ENCODE measurements at places on chromosomes 1 and 21. TPM values are rescaled to one million over a fixed set of nuclear protein-coding genes. Genes with fewer than 3 reads are reported as not detected.
A peak's percentile ranks its signal among the peaks of the same experiment; 100 is the strongest.

PCBP3 gene
- 1.4 TPM for total RNA-seq

- DNase-seq: no peak
- peaks cover 21% of the 10 kb centered on the region for H3K4me1 ChIP-seq
- peaks cover 34% of the 10 kb centered on the region for H3K27me3 ChIP-seq
- peak within 1 kb of the TSS; percentile 3 for H3K27ac ChIP-seq
Observed at GRCh38 chr1:32870615-32871363, at the start of gene FNDC5. Gene FNDC5, minus strand, starts transcription at chr1:32870912.

VSIG8 gene
- not detected for total RNA-seq

LCE2C gene
- total RNA-seq: not detected

- no peaks in the 10 kb centered on the region for H3K36me3 ChIP-seq
- peaks cover 3% of the 10 kb centered on the region for H3K27me3 ChIP-seq
- H3K4me1 ChIP-seq: no peaks in the 10 kb centered on the region
- H3K4me3 ChIP-seq: no peak overlapping the region
- no peak overlapping the region for H3K27ac ChIP-seq
Observed at GRCh38 chr1:15031251-15031933, 122.2 kb upstream of the TMEM51 start.

DNA sequence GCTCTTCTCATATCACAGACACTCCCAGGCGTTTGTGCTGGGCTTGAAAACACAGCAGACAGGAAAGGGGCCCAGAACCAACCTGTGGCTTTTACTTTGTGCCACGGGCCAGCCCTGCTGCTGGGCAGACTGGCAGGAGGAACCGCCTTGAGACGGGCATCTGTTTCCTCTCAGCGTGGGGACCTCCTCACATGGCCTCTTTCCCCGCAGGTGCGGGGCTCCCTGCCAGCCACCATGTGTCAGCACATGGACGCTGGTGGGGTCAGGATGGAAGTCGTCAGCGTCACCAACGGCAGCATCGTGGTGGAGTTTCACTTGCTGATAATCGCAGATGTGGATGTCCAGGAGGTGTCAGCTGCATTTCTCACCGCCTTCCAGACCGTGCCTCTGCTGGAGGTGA lies 47.8 kb downstream of the UMODL1 start:
- no peak for DNase-seq
- H3K36me3 ChIP-seq: no peaks in the 10 kb centered on the region
- no peak overlapping the region for H3K27ac ChIP-seq
- H3K27me3 ChIP-seq: peaks cover 71% of the 10 kb centered on the region
- H3K4me1 ChIP-seq: peaks cover 21% of the 10 kb centered on the region
- no peak overlapping the region for H3K4me3 ChIP-seq

- no peaks in the 10 kb centered on the region for H3K4me1 ChIP-seq
- H3K4me3 ChIP-seq: no peak overlapping the region
- H3K27me3 ChIP-seq: no peaks in the 10 kb centered on the region
- no peak for DNase-seq
- H3K27ac ChIP-seq: no peak overlapping the region
Observed at GRCh38 chr1:228245111-228245510, 37.3 kb downstream of the OBSCN start.

- peaks cover 20% of the 10 kb centered on the region for H3K36me3 ChIP-seq
- H3K27ac ChIP-seq: peak overlapping the region; percentile 95
- H3K4me1 ChIP-seq: peaks cover 20% of the 10 kb centered on the region
- H3K27me3 ChIP-seq: no peaks in the 10 kb centered on the region
- no peak for DNase-seq
Observed at GRCh38 chr1:26890467-26890796, 349 bp upstream of the GPN2 start.

MMEL1 gene
- not detected for total RNA-seq

DNA sequence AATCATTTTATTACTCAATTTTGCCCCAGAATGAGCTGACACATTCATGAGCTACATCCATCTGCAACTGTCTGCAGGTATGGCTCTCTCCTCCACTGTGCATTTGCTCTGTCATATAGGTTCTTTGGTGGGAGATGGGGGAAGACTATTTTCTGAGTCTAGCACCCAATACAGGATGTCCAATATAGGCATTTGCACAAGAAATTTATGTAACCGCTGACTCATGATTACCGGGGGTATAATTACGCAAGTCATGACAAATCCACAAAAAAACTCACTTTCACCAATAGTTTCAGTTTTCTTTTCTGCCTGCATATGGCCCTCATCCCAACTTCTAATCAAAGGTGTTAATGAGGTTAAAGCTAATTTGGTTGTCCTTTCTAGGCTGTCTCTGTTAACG lies 17.5 kb upstream of the VSIG8 start:
- H3K27me3 ChIP-seq: peaks cover 16% of the 10 kb centered on the region
- H3K36me3 ChIP-seq: no peaks in the 10 kb centered on the region
- DNase-seq: no peak
- no peaks in the 10 kb centered on the region for H3K4me1 ChIP-seq
- no peak overlapping the region for H3K27ac ChIP-seq

GRCh38 chr1:212678456-212679410 lies 20.9 kb downstream of the BATF3 start:
- H3K27me3 ChIP-seq: peaks cover 15% of the 10 kb centered on the region
- no peak for DNase-seq
- peak overlapping the region; percentile 18 for H3K27ac ChIP-seq
- peaks cover 1% of the 10 kb centered on the region for H3K36me3 ChIP-seq
- peak overlapping the region; percentile 27 for H3K4me3 ChIP-seq

LEFTY1 gene
- total RNA-seq: not detected

GRCh38 chr1:79281442-79281841 lies 274.9 kb upstream of the ADGRL4 start:
- no peaks in the 10 kb centered on the region for H3K4me1 ChIP-seq
- no peaks in the 10 kb centered on the region for H3K36me3 ChIP-seq
- H3K27me3 ChIP-seq: no peaks in the 10 kb centered on the region
- no peak overlapping the region for H3K27ac ChIP-seq
- DNase-seq: no peak
- no peak overlapping the region for H3K4me3 ChIP-seq

DNA sequence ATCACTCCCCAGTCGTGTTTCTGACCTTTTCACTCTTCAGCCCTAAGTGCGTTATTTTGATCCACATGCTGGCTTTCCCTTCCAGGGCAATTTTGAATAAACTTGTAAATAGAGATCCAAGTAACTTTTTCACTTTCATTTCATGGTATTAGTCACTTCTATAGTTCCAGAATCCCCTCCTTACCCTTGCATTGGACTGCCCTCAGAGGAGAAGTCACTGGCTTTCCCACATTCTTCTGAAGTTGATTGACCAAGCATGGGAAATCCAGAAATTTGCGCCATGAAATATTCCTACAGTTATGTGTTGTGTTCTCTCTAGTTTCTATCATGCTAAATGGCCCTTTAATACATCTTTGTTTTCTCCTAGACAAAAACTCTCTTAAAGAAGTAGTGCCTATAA lies 177.3 kb upstream of the GORAB start:
- H3K27me3 ChIP-seq: no peaks in the 10 kb centered on the region
- no peak for DNase-seq
- H3K4me1 ChIP-seq: no peaks in the 10 kb centered on the region
- no peak overlapping the region for H3K27ac ChIP-seq
- H3K36me3 ChIP-seq: peaks cover 1% of the 10 kb centered on the region

Data from natural killer cell treated with Interleukin-12 subunit alpha and Interleukin-12 subunit beta and Interleukin-15 and Interleukin-18, amount 100 ng/mL, for 72 hours (primary cell).